ENCODE measurements at places on chromosomes 5 and 9. TPM values are rescaled to one million over a fixed set of nuclear protein-coding genes. Genes with fewer than 3 reads are reported as not detected.

- no peak for DNase-seq
These were observed 11.5 kb downstream of the CCDC69 start for GRCh38 chr5:151212406-151212798.

DNA sequence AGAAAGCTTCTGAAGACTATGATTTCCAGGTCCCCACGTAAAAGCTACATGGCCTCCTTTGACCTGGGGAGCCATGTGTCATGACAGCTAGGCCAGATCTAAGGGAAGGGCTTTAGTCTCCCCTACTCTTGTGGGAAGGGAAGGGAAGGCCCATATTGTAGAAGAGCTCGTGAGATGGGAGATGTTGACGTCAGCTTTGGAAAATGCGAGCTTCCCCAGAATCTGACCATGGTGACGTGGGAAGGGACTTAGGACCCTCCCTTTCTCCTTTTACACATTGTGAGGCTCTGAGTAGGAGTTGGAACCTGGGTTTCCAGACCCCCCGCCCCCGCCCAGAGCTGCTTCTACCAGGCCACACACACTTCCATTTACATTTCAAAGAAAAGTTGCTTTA, 165.5 kb downstream of the SYK start:
- DNase-seq = no peak

GRCh38 chr9:13805546-13805945, 508.4 kb downstream of the NFIB start:
- DNase-seq = no peak

DNA sequence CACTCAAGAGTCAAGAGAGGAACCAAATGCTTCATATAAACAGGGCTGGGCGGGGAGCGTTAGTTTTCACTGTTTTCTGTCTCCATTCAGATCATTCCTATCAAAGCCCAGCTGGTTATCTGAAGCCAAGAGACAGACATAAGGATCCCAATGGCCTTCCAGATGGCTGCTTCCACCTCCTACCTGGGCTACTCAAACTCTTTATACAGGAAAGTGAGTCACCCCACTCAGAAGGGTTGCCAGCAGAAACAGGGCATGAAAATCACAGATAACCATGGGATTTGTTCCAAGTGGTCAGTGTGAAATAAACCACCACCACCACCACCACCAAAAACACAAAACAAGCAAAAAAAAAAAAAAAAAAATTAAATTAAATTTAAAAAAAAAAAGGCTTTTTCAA, 5.5 kb downstream of the PRSS3 start:
- no peak for DNase-seq

GRCh38 chr9:114156657-114157421, 1.5 kb downstream of the COL27A1 start:
- DNase-seq = peak; percentile 51

DNA sequence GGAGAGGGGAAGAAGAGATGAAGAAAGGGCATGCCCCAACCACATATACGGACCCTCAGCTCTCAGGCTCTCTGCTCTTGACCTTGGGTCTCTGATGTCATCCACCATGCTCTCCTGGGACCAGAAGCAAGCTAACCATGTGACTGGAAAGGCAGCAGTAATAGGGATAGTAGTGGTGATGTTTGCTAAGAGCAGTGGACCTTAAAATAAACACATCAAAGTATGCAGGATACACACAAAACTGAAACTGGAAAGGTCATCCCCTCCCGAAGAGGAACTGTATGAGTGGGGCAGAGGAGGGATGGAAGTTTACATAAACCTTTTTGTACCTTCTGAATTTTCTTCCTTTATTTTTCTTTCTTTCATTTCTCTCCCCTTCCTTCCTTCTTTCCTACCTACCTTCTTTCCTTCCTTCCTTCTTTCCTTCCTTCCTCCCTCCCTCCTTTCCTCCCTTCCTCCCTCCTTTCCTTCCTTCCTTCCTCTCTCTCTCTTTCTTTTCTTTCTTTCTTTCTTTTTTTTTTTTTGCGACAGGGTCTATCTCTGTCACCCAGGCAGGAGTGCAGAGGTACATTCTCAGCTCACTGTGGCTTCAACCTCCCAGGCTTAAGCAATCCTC, 8.1 kb upstream of the PTPN3 start:
- DNase-seq = no peak

The GADD45G gene
- total RNA-seq = 13.9 TPM

DNA sequence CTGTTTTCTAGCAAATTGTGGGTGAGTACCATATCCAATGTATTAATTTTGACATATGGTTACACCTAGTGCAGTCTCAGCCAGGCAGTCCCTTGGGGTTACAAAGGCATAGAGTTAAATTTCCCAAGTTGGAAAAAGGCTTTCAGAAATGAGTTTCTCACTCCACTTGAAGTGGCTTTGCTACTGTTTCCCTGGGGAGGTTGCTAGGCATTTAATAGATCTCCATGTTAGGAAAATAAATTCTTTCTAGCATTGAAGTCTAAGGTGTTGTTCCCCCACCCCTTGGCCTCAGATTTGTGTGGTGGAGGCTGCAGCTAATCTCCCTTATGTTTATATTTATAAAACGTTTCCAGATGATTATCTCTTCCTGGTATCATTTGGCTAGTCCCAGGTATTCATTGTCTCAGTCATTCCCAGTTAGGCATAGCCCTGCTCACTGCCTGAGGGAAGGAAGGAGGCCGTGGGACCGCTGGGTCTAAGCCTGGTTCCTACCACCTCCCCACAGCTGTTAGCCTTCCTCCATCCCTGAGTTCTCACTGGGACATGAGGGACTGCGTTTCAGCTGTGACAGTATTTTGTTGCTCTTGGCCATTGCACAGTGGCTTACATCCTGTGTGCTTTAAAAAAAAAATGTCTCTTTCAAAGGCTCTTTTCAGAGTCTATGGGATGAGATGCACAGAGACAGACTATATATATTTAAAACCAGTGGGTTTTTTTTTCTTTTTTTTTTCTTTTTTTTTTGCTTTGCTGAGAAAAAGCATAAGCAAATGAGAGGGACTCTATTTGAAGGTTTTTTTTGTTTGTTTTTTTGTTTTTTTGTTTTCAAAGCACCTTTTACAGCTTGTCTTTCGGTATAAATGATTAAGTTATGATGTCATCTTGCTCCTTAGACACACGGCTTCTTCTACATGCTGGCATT, 121.5 kb downstream of the MAST4 start:
- DNase-seq = no peak

- DNase-seq = no peak
These were observed 45.9 kb downstream of the PKD2L2 start for GRCh38 chr5:137935190-137935589.

DNA sequence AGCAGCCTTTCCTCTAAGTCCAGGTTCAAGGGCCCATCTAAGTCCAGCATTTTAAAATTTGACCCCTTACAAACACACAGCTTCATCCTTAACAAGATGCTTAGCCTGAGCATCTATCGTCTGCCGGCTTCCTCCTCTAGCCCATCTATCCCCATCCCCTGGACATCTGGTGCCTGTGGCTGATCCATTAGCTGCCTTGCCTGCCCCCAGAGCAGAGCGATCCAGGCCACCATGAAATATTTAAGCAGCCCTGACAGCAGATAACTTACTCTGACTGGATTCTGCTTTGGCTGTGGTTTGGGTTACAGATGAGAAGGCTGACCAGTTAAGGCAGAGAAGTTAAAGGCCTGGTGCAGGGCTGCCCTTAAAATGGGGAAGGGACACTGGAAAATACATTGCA, 30.9 kb upstream of the CPEB4 start:
- DNase-seq = no peak

GRCh38 chr9:126546036-126546435, 67.7 kb upstream of the LMX1B start:
- no peak for DNase-seq

DNA sequence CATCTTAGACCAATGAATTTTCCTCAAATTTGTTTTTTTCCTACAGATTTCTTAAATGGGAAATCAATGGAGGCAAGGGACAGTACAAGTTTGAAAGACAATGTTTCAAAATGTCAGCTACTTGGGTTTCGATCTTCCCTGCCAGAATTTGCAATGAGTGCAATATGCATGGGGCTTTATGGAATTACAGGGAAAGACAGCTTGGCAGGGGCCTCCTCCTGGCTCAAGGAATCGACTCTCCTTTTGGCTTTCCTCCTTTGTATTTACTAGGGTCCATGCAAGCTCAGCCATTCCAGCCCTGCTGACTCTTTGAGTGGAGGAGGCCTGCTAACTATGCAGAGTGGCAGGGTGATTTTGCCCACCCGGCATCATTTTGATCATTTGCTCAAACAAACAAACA, 63.2 kb downstream of the MED27 start:
- DNase-seq = no peak

- DNase-seq = no peak
These were observed 193.8 kb downstream of the CSNK1G3 start for GRCh38 chr5:123705741-123706140.

DNA sequence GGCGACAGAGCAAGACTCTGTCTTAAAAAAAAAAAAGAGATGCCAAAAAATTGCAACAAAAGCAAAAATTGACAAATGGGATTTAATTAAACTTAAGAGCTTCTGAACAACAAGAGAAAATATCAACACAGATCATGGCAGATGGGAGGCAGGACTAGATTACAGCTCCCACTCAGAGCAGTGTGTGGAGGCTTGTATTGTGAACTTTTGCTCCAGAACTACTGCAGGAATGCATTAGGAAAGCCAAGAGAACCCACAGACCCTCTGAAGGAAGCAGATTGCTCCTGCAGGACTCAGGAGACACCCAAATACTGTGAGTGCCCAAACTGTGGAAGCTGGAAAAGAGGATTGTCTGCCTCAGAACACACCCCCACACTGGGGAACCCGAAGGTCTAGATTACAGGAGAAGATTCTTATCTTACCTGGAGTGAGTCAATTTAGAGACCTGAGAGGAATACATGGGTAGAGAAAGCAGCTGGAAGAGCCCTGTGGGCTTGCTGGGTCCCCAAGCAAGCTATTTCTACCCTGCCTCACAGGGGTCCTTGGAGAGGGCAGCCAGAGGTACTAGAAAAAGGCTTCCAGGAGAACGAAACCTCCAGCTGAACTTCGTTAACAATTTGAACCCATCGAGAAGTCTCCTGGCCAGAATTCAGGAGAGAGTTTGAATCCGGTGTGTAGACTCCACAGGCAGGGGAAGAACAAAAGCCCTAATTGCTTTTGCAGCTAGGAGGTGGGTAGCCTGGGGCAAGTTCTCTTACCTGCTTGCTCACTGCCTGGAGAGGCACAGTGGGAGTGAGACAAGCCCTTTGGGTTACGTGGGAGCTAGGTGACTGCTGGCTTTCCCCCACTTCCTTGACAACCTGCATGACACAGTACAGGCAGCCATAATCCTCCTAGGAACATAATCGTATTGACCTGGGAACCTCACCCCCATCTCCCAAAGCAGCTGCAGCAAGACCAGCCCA, 593.4 kb upstream of the RGMB start:
- DNase-seq = no peak

GRCh38 chr5:138989720-138990119, 114.6 kb upstream of the LRRTM2 start:
- DNase-seq = no peak

The TPD52L3 gene
- not detected for total RNA-seq

GRCh38 chr5:140049205-140049604, 6.1 kb upstream of the NRG2 start:
- no peak for DNase-seq

GRCh38 chr5:156438076-156438475, 111.1 kb downstream of the SGCD start:
- DNase-seq = no peak

DNA sequence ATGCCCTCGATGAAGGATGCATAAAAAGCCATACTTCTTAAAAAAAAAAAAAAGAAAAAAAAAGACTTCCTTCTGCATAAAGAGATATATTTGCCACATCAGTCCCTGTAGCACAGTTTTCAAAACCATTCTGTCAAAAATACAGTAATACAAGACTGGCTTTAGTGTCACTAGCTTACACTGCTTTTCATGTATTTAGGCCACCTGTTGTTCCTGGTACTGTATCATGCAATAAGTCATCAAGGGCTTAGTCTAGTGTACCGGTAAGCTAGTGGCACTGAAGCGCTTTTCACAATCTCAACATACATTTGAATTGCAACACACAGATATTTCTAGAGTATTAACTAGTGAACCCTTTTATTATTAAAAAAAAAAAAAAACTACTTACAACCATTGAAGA, 231.2 kb downstream of the NFIB start:
- no peak for DNase-seq

GRCh38 chr9:137380606-137381005, 42.4 kb downstream of the EXD3 start:
- peak; percentile 10 for DNase-seq

- DNase-seq = no peak
These were observed 3.9 kb downstream of the CSNK1G3 start for GRCh38 chr5:123515904-123516303.

The TRPM6 gene
- total RNA-seq = 48.0 TPM

DNA sequence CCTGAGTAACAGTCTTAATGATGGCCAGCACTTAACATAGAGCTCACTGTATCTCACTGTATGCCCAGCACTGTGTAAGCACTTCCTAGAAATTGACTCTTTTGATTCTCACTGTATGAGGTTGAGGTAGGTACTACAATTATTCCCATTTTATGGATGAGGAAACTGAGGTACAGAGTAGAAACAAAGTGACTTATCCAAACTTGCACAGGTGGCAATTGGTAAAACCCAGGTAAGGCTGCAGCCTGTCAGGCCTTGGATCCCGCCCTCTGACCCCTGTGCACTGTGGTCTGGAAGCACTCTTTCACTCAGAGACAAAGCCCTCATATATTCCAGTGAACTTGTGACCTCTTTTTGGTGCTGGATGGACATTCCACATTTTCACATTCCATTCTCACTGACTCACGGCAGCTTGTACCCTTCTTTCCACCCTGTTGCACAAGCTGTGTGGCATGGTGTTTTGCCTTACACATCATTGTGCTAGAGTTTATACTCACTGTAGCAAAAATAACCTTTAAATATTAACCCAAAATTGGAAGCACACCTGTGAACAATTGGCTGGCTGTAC, 21.7 kb downstream of the ANKRD55 start:
- no peak for DNase-seq

GRCh38 chr9:126336736-126337325, 10.2 kb downstream of the MVB12B start:
- no peak for DNase-seq

- DNase-seq = no peak
These were observed 325.6 kb downstream of the ENC1 start for GRCh38 chr5:74314906-74315305.

DNA sequence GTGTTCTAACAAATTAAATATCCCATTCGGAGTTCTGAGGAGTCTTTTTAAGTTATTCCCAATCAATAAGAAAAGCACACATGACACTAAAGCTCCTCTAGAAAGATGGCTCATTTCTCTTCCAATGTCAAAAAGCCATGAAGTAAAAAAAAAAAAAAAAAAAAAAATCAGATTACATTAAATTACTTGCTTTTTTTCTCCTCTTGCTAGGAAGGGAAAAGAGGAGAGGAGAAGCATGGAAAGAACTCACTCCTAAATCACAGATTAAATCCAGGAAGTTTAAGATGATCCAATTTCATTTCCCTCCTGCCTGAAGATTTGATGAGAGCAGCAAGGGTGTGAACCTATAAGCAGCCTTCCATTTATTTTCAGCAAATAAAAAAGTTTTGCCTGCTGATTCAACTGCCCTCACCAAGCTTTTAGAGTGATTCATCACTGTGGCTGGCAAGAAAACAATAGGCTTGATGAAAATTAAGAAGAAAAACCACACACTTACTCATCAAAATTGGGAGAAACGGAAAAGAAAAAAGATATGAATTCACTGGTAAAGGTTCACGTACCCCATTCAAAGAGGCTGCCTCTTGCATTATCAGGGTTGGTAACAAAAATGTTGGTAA, 19.7 kb downstream of the MYO10 start:
- no peak for DNase-seq

Data from left colon (tissue), 2 donors.